ENCODE measurements at places on chromosomes 12 and 14. TPM values are rescaled to one million over a fixed set of nuclear protein-coding genes. Genes with fewer than 3 reads are reported as not detected.
A peak's percentile ranks its signal among the peaks of the same experiment; 100 is the strongest.

PRMT5 gene
- 86.7 TPM for total RNA-seq

TBC1D30 gene
- total RNA-seq = 0.62 TPM

ZNF385A gene
- total RNA-seq = 3.5 TPM

NKX2-1 gene
- total RNA-seq = 0.78 TPM

CAPZA3 gene
- total RNA-seq = not detected

COX8C gene
- not detected for total RNA-seq

POLE gene
- total RNA-seq = 55.1 TPM

SLC4A8 gene
- total RNA-seq = 3.9 TPM

IKBIP gene
- 16.9 TPM for total RNA-seq

NRXN3 gene
- total RNA-seq = 0.89 TPM

TMEM119 gene
- 0.85 TPM for total RNA-seq

DNA sequence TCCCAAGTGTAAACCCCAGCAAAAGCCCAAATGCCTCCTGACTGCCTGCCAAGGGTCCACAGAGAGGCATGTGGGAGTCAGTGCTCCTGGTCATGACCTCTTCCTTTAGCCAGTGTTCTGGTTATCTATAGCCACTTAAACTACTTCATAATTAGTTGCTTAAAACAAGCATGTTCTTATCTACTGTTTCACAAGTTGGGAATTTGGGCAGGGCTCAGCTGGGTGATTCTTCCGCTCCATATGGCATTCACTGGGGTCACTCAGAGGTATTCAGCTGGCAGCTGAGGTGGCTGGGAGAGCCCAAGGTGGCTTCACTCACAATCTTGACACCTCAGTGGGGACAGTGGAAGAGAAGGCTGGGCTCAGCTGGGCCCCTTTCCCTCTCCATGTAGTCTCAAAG lies 184.0 kb upstream of the RGS6 start:
- no peak for DNase-seq

- no peak for DNase-seq
These were observed 30.1 kb upstream of the CERS5 start for GRCh38 chr12:50197297-50197727.

DNA sequence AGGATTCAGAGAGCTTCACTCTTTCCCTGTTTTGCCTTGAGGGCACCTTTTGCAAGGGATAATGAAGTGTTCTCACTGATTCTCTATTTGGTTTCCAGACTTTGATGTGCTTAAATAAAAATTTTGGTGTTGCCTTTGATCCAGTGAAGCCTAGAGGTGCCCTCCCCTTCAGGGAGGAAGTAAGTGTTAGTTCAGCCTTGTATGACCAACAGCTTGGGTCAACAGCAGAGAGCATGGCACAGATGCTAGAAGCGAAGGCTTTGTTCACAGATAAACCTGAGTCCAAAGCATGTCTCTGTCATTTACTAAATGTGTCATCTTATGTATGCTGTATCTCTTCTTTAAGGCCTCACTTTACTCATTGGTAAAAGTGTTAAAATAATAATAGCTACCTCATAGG lies 52.8 kb upstream of the STXBP6 start:
- no peak for DNase-seq

DNA sequence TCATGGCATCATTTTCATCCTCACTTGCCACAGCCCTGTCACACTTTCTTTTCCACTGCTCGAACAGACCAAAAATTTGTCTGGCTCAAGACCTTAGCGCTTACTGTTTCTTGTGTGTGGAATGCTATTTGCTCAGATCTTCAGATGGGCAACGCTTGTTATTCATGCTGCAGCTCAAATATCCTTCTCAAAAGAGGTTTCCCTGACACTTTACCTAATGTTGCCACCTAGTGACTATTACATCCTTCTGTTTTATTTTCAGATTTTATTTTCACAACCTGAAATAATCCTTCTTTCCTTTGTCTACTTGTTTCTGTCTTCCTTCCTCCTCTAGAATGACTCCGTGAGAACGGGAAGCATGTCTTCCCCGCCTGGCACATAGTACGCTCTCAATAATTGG lies 5.6 kb downstream of the FBXO33 start:
- DNase-seq = no peak

GRCh38 chr14:105069871-105070759 lies 4.9 kb upstream of the GPR132 start:
- DNase-seq = no peak

GRCh38 chr12:26719852-26720251 lies 113.1 kb downstream of the ITPR2 start:
- DNase-seq = no peak

- DNase-seq = no peak
These were observed 72.4 kb downstream of the FERMT2 start for GRCh38 chr14:52878469-52878868.

DNA sequence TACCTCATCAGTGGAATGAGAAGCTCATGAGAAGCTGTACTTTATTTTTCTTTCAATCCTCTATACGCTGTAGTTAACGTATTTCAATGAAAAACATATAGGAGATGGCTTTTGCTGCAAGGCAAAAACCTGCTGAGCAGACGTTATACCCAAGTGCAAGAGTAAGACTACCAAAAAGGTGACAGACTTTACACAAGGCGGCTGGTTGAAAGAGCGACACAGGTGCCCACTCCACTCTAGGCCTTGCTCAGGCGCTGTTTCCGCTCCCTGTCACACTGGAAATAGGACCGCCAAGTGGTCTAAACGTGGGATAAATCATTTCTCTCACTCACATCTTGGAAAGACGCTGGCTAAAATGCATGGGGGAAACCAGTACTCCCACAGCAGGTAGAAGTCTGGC lies 54.5 kb downstream of the PPP2R5C start:
- DNase-seq = no peak

DNA sequence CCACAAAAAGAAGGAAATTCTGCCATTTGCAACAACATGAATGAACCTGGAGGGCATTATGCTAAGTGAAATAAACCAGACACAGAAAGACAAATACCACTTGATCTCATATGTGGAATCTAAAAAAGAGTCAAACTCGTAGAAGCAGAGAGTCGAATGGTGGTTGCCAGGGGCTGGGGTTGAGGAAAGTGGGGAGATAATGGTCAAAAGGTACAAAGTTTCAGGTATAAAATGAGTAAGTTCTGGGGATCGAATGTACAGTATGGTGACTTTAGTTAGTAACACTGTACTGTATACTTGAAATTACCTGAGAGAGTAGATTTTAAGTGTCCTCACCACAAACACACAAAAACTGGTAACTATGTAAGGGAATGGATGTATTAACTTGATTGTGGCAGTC lies 129.4 kb downstream of the PPM1H start:
- DNase-seq = no peak

- DNase-seq = no peak
These were observed 418.2 kb downstream of the VRK1 start for GRCh38 chr14:97215263-97215969.

GRCh38 chr14:61277784-61278183 lies 3.4 kb downstream of the TMEM30B start:
- no peak for DNase-seq

DNA sequence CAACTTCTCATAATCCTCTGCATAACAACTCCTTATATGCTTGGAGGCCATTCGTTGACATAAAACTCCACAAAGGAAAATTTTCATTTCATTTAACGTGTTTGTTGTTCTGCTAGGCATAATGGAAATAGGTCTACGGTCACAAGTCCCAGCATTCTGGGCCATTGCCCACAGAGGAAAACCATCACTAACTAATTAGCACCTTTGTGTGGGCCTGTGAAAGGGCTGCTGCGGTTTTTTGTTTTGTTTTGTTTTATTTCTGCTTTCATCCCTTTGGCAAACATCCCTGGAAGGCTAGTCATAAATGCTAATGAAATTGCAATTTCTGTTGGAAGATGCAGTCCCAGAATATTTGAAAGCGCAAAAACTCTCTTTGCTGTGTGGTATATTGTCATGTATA lies 180.3 kb downstream of the RMST start:
- DNase-seq = no peak

- peak; percentile 17 for DNase-seq
These were observed 104.7 kb upstream of the RTL1 start for GRCh38 chr14:101008196-101008595.

DNA sequence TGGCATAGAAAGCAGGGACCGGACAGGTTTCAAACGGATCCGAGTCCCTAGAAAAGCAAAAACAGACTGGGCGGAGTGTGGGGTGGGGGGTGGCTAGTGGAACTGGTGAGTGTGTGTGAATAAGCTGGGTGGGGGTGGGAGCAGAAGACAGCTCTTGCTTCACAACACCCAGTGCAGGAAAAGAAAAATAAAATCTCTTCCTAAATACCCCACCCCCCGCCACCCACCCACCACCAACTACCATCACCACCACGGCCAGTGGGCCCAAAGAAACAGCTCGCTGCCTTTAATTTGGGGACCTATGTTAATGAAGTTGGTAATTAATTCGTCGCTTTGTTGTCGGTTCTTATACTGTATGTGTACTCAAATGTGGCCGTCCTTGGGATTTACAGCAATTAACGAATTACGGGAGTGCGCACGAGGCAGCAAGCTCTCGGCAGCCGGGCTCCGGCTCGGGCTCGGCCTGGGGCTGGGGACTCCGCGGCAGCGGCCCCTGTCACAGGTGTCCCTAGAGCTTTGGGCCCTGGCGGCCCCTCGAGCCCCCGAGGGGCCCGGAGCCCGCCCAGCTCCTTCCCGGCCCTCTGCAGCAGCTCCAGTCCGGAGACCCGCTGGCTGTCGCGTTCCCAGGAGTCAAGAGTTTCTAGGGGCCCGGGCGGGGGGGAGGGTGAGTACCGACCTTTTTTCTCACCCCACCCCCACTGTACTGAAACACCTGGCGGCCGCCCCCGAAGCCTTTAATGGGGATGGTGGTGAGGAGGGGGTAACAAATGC lies 1.5 kb upstream of the OTX2 start:
- peak; percentile 87 for DNase-seq

- peak; percentile 81 for DNase-seq
These were observed 4.9 kb downstream of the CD9 start for GRCh38 chr12:6205144-6205539.

DNA sequence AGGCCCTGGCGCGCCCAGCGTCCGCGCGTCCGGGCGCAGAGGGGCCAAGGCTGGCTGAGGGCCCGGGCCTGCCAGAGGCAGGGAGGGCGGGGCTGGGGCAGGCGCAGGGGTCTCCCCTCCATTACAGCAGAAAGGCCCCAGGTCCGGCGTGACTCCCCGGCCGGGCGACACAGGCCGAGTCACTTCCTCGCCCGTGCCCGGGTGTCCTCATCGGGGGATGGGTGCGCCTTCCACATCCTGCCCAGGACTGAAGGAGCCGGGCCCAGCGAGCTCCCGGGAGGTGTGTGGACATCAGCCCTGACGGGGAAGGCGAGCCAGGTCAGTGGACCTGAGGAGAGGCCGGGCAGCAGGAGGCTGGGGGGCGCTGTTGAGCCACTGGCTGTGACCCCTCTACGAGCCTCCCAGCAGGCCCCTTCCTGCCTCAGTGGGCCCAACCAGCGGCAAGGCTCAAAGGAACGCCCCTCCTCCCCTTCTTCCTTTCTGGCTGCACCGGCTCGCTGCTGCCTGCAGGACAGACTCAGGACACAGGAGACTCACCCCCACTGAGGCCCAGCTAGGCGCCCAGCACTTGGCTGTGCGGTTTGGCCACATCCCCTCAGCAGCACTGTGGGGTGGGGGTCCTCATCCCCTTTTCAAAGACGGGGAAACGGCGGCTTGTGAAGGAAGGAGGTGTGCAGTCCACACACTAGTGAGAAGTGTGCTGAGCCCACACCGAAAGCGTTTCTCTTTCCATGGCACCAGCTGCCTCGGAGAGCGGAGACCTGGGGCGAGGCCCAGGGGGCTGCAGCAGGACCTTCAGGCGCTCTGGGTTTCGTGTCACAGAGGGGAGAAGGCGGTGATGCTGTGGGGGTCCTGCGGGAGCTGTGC lies 606 bp downstream of the TNFAIP2 start:
- DNase-seq = peak; percentile 88

- DNase-seq = no peak
These were observed 32.8 kb downstream of the CCNK start for GRCh38 chr14:99513946-99514551.

GRCh38 chr14:22846811-22847307 lies 10.5 kb downstream of the MMP14 start:
- peak; percentile 45 for DNase-seq

DNA sequence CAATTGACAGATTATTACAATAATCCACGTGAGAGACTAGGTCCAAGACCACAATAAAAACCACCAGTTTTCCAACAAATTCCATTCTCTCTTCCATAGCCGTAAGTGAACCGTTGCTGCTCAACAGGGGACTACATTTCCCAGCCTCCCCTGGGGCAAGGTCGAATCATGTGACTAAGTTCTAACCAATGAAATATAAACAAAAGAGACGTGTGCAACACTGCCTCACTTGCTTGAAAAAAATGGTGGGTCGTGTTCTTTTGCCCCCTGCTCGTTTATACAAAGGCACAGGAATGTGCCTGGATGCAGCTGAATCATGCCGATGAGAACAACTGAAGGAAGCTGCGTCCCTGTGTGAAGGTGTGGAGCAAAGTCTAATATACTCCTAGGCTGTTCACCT lies 51.1 kb downstream of the HSPB8 start:
- peak; percentile 67 for DNase-seq

Measured in H7 (cell line).